Glomerular endothelial cell (primary cell): ENCODE measurements at places on chromosomes 12 and 14. TPM values are rescaled to one million over a fixed set of nuclear protein-coding genes. Genes with fewer than 3 reads are reported as not detected.

FAM177A1 gene
- 30.7 and 42.9 TPM in 2 replicates for total RNA-seq

FLRT2 gene
- 80.6 and 153 TPM in 2 replicates for total RNA-seq

C14orf132 gene
- total RNA-seq, result 5.9 and 6.0 TPM in 2 replicates

NID2 gene
- 45.3 and 189 TPM in 2 replicates for total RNA-seq

TAS2R50 gene
- 0.15 and 2.0 TPM in 2 replicates for total RNA-seq

COQ10A gene
- 9.2 and 15.9 TPM in 2 replicates for total RNA-seq

LMNTD1 gene
- 0.82 TPM in 1 of 2 replicates, not detected in the other for total RNA-seq

ITGB7 gene
- not detected in 2 replicates for total RNA-seq

GRCh38 chr14:105562713-105563346, 36.4 kb downstream of the TMEM121 start:
- no peak for DNase-seq

DNA sequence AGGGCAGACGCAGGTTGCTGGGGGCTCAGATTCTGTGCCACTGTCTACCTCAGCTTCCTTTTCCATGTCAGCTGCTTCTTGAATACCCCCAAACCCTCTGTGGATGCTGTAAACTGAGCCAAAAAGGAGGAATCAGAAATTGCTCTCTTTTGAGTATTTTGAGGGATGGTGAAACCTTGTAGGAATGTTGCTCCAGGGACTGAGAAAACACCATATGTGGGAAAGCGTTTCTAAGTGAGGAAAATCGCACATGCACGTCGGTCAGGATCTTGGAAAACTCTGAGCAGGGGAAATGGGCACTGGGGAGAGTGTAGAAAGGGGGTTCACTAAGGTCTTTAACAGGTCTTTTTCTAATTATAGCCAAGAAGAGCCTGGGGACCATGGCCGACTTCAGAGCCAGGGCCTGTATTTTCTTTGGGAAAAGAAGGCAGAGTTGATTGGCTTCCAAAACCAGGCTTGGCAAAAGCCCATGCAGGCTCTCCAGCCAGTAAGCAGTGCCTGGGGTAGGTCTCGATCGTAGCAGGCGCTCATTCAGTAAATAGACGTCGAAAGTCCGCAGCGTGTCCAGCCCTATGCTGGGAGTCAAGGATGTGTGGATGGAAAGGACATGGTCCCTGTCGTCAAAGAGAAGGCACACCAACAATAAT, 58.0 kb downstream of the NTF3 start:
- no peak for DNase-seq

DNA sequence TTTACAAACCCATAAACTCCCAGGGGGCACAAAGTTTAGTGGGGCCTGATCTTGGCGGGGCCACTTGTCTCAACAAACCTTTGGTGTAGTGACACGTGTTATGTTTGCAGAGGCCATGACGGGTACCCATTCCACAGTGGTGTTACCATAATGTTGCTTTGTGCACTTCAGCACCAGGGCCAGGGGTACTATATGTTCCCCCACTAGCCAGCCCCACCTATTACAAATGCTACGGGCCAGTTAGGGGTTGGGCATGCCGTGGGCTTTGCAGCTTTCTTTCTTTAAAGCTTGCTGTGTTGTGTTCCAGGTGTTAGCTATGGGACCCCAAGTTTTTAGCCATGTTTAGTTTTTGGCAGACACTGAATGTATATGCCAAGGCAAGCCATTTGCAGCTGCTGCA, 30.8 kb upstream of the G2E3 start:
- DNase-seq, result no peak

DNA sequence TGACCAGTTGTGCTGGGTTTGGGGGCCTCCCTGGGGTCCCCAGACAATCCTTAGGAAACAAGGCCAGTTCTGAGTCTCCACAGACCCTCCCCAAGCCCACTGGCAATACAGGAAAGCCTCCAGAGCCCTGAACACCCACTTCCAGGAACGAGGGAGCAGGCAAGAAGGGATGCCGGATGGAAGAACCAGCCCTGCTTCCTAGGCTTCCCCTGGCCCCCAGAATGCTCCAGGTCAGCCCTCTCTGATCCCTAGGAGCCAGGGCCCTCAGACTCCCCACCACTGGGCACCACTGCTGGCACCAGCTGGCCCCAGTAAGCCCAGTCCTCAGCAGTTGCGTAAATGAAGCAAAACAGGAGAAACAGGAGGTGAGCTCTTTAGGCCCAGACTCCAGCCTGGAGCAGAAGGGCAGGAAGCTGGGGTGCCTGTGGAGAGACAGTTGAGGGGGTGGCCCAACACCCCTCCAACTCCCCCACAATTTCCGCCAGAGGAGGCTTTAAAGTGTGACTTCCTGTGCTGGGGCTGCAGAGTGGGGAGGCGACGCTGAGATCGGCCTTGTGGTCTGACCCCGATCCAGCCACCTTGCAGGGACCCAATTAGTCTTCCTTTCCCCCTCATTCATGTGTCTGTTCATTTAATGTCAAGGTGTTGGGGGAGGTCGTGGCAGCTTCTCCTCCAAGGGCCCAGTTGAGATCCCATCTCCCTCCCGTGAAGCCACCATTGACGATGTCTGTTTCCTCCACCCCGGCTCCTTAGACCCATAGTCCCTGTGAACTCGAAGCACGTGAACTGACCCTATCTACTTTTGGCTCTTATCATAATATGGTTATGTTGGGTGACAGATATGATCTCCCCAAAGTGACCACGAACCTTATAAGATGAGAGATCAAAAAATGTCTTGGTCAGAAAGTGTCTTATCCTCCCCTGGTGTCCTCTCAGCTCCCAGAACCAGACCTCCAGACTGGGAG, 4.7 kb downstream of the TNFRSF1A start:
- no peak for DNase-seq

DNA sequence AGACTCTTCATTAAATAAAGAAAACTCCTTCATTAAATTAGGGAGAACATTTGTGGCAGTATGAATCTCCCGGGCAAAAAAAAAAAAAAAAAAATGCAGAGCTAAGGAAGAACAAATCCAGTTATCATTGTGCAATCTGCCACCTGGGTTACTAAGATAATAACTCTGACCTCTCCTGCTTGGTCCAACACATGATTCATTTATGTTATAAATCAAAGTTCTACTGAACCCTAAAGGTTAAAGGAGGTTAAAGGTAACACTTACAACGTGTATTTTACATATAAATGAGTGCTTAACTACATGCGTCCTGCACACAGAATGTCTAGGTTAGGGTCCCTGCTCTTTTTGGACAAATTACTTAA, 4.2 kb downstream of the TGFB3 start:
- DNase-seq, result no peak

GRCh38 chr12:76329606-76330005, 18.6 kb downstream of the BBS10 start:
- DNase-seq, result no peak

GRCh38 chr12:69517406-69517805, 47.2 kb downstream of the FRS2 start:
- DNase-seq, result no peak

GRCh38 chr14:103656031-103656755, 27.2 kb downstream of the KLC1 start:
- no peak for DNase-seq

GRCh38 chr12:63170321-63170720, 19.3 kb upstream of the AVPR1A start:
- no peak for DNase-seq

DNA sequence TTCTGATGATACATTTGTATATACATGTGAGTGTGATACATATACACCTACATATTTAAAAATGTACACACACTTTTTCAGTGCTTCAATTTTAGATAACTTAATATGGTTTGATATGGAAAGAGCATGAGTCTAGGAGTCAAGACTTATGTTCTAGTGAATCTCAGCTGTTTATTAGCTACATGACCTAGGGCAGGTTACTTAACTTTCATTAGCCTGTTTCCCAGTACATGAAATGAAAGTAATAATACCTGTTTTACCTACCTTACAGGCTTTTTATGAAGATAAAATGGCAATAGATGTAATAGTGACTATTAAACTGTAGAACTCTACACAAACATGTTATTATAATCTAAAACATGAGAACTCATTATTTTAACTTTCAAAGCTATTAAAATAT, 39.5 kb downstream of the KIF21A start:
- no peak for DNase-seq

GRCh38 chr14:87992346-87992717, 650 bp downstream of the GALC start:
- no peak for DNase-seq

DNA sequence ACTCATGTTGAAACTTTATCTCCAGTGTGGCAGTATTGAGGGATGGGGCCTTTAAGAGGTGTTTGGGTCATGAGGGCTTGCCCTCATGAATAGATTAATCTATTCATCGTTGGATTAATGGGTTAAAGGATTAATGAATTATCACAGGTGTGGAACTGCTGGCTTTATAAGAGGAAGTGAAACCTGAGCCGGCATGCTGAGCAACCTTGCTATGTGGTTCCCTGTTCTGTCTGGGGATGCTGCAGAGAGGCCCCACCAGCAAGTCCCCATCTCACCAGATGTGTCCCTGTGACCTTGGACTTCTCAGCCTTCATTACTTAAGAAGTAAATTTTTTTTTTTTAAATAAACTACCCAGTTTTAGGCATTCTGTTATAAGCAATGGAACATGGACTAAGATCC, 109.6 kb downstream of the DYRK2 start:
- DNase-seq, result no peak

- DNase-seq, result no peak
Measured at GRCh38 chr12:13121568-13121967, 18.1 kb upstream of the GSG1 start.

- DNase-seq, result peak; percentile 96
Measured at GRCh38 chr12:6323340-6323994, 13.0 kb downstream of the PLEKHG6 start.
